ENCODE measurements at places on chromosomes 7 and 10.

- no peak for DNase-seq
Measured at GRCh38 chr7:29565224-29565630, 1.6 kb downstream of the PRR15 start.

DNA sequence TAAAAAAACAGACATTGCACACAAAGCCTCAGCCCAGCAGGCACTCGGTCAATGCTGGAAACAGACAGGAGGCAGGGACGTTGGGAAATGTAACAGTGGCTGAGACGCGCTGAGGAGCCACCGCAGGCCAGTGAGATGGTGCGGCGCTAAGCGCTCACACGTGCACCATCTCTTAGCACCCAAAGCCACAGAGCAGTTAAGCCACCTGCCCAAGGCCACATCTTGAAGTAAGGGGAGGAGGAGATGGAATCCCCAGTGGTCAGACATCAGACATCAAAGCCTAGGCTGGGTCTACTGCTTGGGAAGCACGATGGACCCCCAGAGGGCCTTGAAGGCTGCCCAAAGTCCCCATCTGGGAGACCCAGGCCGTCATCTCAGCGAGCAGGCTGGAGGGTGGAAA is 15.6 kb downstream of the LAT2 start:
- no peak for DNase-seq

DNA sequence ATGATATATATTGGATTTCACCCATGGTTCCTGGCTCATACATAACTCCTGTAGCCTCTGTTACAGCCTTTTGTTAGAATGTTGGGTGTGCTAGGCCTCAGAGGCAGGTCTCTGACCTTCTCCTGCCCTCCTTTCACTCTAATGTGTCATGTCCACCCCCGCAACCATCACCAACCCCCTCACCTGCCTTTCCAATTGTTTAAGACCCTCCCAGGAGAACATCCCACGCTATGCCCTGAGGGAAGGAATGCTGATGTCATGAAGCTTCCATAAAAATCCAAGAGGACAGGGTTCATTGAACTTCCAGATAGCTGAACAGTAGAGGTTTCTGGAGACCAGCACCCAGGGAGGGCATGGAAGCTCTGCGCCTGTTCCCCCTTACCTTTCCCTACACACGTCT is 30.8 kb upstream of the C10orf67 start:
- no peak for DNase-seq

DNA sequence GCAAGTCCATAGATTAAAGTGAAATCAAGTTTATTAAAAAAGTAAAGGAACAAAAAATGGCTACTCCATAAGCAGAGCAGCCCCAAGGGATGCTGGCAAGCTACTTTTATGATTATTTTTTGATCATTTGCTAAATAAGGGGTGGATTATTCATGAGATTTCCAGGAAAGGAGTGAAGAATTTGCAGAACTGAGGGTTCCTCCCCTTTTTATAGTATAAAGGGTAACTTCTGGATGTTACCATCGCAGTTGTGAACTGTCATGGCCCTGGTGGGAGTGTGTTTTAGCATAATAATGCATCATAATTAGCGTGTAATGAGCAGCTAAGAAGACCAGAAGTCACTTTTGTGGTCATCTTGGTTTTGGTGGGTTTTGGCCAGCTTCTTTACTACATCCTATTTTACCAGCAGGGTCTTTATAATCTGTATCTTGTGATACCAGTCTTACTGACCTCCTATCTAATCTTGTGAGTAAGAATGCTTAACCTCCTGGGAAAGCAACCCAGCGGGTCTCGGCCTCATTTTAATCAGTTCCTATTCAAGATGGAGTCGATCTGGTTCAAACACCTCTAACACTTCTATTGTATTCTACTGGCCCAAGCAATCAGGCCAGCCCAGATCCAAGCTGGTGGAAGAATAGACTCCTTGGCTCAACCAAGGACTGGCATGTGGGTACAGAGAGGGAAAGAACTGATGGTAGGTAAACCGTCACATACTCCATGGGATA is 87.9 kb upstream of the NPSR1 start:
- DNase-seq, result no peak

GRCh38 chr7:159070431-159071148 is 74.1 kb downstream of the VIPR2 start:
- no peak for DNase-seq

- DNase-seq, result no peak
Measured at GRCh38 chr10:23897267-23897666, 311.7 kb upstream of the KIAA1217 start.

- no peak for DNase-seq
Measured at GRCh38 chr7:69434398-69434815, 163.9 kb upstream of the AUTS2 start.

DNA sequence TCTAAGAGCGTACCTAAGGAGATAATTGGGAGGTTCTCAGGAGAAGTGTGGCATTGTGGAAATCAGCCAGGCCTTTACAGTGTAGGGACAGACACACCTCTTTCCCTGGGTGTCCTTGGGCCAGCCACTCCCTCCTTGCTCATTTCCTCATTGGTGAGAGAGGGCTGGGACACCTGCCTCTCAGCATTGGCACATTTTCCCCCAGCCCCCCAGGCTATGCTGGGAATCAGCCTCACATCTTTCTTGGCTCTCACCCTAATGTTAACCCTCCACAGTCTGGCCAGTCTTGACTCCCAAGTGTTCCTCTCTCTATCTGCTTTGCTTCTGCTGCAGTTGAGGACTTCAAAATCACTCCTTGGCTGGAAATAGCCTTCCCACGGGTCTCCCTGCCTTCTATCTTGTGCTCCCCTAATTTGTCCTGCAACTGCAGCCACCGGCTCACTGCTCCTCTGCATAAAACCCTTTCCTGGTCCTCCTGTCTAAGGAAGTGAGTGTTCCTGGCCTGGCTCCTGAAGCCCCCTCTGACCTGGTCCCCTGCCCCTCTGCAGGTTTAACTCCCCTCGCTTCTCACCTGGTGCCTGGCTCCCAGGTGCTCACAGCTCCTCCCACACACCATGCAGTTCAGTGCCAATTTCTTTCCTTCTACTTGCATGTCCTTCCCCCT is 15.8 kb downstream of the TBXAS1 start:
- no peak for DNase-seq

DNA sequence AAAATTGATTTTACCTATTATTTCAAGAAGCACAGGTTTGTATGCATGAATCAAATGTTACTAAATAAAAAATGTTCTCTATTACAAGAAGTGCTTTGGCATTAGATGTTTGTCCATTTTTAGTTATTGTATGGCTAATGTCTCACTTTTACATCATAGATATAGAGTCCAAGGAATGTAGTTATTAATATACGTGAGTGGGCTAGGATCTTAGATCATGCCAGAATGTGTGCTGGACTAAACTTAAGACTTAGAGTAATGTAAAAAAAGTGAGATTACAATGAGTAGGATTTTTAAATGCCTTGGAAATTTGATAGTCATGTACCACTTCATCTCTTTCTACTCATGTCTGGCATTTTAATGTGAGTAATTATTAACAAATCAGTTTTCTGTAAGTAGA is 196.6 kb downstream of the ARL4A start:
- no peak for DNase-seq

DNA sequence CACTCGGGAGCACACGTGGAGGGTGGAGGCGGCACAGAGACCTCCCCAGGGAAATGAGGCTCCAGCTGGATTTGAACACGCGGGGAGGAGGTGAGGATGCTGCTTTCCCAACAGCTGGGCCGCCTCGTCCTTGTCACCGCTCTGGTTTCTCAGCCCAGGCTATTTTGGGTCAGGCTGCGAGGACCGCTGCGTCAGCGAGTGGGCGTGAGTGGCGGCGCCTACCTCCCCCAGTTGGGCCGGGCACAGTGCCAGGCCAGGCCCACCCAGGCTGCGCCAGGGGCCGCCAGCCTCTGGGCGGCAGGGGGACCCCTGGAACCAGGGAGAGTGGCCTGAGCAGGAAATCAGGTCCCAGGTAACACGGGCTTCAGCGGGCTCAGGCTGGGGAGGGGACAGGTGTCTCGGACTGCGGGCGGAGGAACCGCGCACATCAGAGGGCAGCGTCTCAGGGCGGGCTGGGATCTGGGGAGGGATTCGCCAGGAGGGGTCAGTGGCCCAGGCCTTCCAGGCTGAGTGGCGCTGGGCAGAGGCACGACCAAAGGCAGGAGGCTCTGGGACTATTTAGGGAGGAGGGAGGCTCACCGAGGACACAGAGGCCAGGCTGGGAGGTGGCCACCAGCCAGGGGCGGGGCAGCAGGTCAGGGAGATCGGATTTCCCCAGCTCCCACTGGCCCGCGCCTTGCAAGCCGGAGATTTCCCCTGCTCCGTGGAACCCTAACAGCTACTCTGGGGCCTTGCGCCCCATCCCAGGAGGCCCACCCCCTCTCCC is 125.2 kb upstream of the RET start:
- DNase-seq, result peak; percentile 77

GRCh38 chr7:65268782-65269149 is 104.9 kb upstream of the ZNF92 start:
- no peak for DNase-seq

DNA sequence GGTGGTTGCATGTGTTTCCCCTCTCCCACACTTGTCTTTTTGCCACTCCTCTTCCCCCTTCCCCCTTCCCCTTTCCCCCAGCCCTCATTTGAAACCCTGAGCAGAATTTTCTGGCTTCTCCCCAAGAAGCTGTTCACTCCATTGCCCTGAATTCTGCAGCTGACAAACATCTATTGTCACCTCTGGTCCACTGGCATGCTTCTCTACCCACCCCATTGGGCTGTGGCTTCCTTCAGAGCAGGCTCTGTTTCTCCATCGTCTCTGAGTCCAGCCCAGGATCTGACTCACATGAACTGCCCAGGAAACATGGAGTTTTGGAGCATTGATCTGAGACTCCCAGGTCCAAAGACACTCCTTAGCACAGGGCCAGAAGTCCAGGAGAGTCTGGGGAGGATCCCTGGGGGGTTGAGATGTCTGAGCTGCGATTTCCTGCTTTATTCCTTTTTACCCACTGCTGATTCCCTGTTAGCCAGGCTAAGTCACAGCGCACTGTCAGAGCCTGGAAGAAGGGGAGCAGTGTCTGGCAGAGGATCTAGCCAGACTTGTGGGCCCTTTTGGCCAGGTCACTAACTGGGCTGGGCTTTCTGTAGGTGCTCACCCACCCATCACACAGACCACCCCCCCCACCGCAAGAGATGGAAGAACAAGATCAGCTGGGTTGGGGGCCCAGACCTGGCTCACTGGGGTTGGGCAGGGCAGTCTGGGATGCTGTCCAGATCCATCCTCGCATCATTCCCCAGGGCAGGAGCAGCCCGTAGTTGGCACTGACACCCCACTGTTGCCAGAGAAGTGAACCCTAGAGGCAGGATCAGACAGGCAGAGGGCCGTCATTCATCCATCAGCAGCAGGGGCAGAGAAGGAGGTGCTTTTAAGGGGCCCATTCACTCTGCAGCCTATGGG is 3.5 kb downstream of the CHAT start:
- DNase-seq, result no peak

GRCh38 chr7:28596245-28596935 is 184.1 kb downstream of the CREB5 start:
- no peak for DNase-seq

GRCh38 chr10:79434223-79434687 is 11.2 kb downstream of the ZCCHC24 start:
- DNase-seq, result no peak

DNA sequence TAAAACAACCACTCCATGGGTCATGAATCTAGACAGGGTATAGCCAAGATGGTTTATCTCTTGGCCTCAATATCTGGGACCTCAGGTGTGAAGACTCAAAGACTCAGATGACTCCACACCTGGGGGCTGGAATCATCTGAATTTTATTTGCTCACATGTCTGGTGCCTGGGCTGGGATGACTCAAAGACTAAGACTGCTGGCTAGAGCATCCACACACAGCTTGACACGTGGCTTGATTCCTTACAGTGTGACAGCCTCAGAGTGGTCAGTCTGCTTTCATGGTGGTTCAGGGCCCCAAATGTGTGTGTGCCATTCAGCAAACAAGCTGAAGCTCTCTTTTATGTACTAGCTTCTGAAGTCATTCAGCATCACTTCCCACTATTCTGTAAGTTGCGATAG is 333.7 kb downstream of the RNLS start:
- DNase-seq, result no peak

DNA sequence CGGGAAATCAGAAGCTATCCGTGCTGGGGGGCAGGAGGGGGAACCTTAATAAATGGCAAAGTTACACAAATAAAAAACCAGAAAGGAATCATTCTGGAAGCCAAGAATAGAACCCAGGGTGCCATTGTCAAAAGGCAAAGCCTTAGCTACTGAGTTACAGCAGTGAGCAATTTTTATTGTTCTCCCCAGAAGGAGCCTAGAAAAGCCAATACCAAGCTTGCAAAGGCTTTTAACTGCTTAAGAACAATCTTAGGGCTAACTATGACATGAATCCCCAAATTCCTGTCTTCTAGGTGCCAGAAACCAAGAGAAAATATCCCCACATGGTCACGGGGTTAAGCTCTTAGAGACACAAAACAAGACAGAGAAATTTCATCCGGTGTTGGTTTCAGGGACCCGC is 482.7 kb downstream of the CCSER2 start:
- no peak for DNase-seq

DNA sequence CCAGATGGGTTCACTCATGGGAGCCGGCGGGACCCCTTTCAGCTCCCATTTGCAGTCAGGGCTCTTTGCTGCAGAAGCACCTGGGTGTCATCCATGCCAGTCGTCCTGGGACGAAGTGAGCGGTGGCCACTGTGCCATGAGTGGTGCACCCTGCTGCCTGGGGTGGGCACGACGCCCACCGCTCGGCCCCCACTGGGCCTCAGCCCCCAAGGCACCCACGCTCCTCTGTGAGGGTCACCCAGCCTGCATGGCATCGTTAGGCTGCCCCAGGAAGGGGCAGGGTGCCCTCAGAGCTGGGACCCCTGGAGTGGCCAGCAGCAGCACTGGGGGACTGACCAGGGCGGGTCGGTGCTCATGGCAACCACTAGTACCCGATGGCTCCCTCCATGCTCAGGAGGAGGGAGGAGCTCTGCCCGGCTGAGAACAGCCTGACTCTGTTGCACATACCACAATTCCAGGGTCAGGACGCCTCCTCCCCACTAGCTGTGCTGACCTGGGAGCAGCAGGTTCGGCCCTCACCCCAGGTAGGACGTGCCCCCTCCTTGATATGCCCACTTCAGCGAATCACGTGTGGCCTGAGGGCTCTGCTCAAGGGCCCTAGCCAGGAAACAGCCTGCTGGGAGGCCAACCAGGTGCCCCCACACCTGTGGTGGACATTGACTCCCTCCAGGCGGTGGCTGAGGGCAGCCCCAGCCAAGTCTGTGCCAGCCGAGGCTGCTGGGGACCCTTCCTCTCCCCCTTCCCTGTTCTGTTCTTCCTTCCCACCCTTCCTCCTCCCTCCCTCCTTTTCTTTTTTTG is 28.5 kb upstream of the CFAP46 start:
- DNase-seq, result no peak

DNA sequence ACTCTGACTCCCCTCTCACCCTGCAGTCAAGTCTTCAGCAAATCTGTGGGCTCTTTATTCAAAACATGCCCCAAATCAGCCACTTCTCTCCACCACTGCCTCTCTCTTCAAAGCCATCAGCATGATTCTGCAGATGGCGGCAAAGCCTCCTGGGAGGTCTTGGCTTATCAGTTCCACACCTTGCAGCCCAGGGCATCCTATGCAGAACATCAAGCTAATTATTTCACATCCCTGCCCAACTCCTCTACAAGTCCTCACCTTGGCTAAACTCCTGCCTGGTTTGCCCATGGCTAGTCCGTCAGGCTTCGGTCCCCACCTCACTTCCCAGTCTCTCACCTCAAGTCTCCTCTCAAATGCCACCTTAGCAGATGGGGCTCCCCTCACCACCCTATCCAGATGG is 70.2 kb downstream of the PIP4K2A start:
- no peak for DNase-seq

- no peak for DNase-seq
Measured at GRCh38 chr7:114973147-114973546, 51.3 kb downstream of the MDFIC start.

- DNase-seq, result no peak
Measured at GRCh38 chr7:25913598-25914224, 238.3 kb upstream of the NFE2L3 start.

GRCh38 chr7:142228537-142229104 is 29.2 kb downstream of the PRSS58 start:
- no peak for DNase-seq

All from osteocyte (in vitro differentiated cells).